ENCODE measurements at places on chromosomes 11 and 22. TPM values are rescaled to one million over a fixed set of nuclear protein-coding genes. Genes with fewer than 3 reads are reported as not detected.

DNA sequence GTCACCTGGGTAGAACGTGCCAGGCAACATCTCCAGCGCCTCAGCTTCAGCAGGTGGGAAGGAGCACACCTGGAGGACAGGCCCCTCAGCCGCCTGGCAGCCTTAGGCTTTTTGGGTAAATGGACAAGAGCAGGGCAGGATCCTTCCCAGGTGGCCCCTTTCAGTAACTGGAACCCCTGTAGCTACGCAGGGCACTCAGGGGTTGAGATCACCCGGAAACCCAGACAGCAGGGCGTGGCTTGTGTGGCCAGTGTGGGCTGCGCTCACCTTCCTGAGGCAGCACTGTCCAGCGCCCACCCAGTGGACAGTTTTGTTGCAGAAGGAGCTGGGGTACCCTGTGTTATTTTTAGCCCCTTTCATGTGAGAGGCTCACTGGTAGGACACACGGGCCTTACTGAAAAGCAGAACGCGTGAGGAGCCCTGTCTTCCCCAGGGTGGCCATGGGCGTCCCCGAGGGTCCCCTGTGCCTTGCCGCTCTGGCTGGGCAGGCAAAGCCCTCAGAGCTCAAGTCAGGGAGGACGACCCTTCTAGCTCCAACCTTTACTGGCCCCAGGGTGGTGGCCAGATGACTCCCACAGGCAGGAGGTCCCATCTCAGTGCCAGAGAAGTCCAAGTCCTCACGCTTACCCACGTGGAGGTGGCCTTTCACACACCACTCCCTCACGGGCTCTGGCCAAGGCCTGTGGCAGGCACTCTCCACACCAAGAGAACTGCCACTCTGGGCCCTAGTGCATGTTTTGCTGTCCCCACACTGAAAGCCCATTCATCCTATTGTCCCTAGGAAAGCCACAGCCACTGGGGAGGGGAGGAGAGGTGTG is 75.8 kb downstream of the CTTN start:
- H3K27ac ChIP-seq = no peak overlapping the region
- H3K27me3 ChIP-seq = peaks cover 2% of the 10 kb centered on the region
- no peaks in the 10 kb centered on the region for H3K36me3 ChIP-seq

DNA sequence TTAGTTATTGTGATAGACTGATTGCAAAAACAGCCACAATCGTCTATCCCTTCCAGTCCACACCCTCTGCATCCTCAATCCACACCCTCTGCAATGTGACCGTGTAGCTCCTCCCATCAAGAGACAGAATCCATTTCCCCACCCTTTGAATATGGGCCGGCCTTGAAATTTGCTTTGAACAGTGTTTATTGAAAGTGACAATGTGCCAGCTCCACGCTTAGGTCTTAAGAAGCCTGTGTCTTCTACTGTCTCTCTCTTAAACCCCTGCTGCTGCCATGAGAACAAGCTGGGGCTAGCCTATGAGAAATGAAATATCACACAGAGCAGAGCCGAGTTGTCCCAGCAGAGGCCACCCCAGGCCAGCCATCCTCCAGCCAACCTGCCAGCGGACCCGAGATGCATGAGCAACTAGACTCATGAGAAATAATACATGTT is 22.3 kb upstream of the MICAL2 start:
- no peaks in the 10 kb centered on the region for H3K36me3 ChIP-seq
- peak overlapping the region; percentile 48 for H3K27ac ChIP-seq
- peak; percentile 46 for DNase-seq
- no peaks in the 10 kb centered on the region for H3K27me3 ChIP-seq
- H3K4me1 ChIP-seq = peaks cover 60% of the 10 kb centered on the region

Gene OR51B2
- total RNA-seq = not detected

DNA sequence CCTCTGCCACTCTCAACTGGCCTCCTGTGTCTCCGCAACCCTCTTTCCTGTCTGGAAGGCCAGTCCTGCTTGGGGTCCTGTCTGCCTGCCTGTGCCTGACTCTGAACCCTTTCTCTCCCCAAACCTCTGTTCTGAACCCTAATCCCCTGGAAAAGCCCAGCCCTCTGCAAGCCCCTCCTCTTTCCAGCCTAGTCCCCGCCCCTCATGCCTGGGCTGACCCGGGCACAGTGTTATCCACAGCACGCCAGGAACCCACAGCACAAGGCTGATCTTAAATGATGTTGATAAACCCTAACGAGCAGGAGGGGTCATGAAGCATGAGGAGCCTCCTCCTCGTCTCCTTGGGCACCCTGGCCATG is at the start of gene IFITM10:
TSS of gene IFITM10 (minus strand) at position 115 of the 359 bp plus-strand sequence. CDS start 153 bp downstream, outside the sequence.
- H3K27ac ChIP-seq = no peak within 1 kb of the TSS
- peaks cover 13% of the 10 kb centered on the region for H3K27me3 ChIP-seq
- H3K4me3 ChIP-seq = no peak within 1 kb of the TSS
- H3K4me1 ChIP-seq = peaks cover 14% of the 10 kb centered on the region

DNA sequence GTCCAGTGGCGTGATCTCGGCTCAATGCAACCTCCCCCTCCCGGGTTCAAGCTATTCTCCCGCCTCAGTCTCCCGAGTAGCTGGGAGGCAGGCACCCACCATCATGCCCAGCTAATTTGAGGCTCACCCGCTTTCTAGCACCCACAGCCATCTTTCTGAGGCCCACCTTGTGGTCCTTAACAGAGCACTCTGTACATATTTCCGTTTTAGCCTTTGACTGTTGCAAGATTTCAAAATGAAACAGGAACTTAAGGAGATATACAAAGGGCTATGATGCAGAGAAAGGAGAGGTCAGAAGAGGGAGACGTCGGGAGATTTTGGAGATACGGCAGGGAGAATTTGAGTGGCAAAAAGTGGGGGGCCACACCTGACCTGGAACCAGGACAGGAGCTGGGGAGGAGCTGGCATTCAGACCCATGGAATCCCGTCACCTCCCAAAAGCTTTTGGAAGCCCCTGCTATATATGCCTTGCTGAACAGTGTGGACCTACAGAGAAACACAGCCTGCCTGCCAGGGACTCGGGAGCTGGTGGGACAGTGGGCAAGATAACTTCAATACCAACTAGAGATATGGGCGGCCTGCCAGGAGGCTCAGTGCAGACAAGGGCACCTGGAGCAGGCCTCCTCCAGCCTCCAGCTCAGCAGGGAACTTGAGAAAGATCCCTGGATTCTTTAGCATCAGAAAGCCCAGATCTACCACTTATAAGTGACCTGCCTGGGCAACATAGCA is 8.0 kb upstream of the CLCF1 start:
- H3K27ac ChIP-seq = no peak overlapping the region
- no peak overlapping the region for H3K4me3 ChIP-seq
- H3K27me3 ChIP-seq = no peaks in the 10 kb centered on the region
- no peak for DNase-seq

Gene LRRN4CL
- 0.12 TPM for total RNA-seq

All from activated CD4-positive, alpha-beta memory T cell treated with anti-CD3 and anti-CD28 coated beads for 36 hours (primary cell).